ENCODE measurements at places on chromosomes 6 and 20.

- no peak for DNase-seq
Measured at GRCh38 chr6:96814625-96815024, 22.7 kb downstream of the GPR63 start.

GRCh38 chr20:38272961-38273360, 12.4 kb upstream of the KIAA1755 start:
- no peak for DNase-seq

GRCh38 chr20:17935186-17935585, 33.4 kb downstream of the SNX5 start:
- no peak for DNase-seq

DNA sequence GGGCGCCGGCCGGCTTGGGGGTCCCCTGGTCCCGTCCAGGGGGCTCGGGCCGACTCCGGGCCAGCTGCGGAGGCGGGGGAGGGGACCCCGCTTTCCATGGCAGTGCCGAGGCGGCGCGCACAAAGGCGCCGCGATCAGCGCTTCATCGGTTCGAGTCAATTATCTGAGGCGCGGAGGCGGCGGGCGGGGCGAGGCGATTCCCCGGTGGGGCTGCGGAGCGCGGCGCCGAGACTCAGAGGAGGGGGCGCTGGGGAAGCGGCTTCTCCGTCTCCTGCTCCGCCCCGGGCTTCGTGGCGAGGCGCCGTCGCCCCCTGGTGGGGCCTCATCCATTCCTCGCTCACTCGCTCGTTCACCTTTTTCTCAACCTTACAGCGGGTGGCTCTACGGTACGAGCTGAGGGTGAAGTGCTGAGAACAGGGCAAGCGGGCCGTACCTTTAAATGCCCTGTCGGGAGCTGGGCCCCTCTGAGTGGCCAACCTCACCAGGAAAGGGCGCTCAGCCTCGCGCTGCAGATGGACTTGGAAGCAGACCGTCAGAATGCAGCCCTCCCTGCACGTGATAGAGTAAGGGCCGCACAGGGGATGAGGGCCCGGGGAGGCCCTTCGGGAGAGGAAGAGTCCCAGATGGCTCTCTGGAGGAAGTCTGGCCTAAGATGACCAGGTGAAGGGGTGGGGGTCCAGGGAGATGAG, 39.9 kb downstream of the SLC52A3 start:
- peak; percentile 87 for DNase-seq

DNA sequence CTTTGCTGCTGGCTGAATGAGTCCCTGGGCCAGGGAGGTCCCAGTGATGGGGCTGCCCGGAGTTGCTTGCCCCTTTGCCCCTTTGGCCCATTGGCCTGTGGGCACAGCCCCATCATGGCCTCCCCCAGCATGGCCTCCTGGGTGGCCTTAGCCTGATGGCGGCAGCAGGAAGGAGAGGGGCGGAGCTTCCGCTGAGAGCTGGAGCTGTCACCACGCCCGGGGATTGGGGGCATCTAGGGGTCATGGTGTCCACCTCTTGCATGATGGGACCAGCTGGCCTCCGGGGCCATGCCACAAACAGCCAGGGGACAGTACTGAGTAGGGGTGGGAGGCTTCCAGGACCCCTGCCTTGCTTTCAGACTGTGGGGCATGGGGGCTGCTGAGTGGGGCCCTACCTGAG, 31.5 kb upstream of the GATA5 start:
- DNase-seq: no peak

GRCh38 chr6:160952633-160953281, 38.8 kb upstream of the MAP3K4 start:
- no peak for DNase-seq

DNA sequence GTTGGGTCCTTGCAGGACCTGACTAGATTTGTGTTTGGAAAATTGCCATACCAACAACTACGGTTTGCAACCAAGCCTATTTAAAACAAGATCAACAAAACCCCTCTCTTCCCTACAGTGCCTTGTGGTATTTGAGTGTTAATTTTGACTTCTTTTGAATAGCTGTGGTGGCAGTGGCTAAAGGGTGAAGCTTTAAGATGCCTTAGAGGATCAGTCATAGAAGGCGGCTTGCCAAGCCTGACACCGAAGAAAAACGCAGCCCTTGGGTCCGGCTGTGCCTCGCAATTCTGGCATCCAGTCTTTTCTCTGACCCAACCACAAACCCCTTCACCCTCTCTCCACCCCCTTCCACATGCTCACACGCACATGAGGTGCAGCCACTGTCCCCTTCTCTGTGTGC, 32.6 kb downstream of the BMP6 start:
- no peak for DNase-seq

GRCh38 chr20:47360297-47361056, 4.0 kb upstream of the ZMYND8 start:
- peak; percentile 83 for DNase-seq

DNA sequence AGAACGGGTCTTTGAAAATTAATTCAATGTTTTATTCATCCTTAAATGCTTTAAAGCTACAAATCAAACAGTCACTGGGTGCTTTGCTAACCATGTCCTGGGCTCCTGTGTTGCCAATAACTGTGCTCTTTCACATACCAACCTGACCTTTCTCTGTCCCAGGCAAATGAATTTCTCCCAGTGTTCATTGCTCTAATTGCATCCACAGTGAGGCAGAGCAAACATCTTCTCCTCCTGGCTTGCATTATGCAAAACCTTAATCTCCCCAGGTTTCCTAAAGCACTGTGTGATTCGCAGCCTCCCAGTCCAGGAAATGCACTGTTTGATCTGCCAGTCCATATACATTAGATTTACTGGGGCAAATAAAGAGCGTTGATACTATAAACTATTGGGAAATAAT, 219.0 kb downstream of the PREX1 start:
- DNase-seq: no peak

DNA sequence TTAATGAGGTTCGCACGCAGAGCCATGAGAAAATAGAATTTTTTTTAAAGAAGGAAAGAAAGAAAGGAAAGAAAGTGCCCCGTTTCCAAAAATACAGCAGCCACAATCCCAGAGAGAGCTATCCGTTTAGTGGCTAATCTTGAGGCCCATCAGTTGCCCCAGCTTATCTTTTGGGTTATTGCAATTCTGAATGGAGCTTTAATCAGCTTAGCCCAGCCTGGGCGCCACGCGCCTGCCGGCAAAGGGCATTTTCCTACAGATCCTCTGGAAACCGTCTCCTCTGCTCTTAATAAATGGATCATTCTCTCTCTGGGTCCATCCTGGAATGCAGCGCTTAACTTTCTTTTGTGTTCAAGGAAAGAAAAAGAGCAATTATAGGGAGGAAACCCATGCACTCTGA, 413.3 kb downstream of the MAFB start:
- DNase-seq: peak; percentile 78

GRCh38 chr20:11686820-11687543, 230.7 kb upstream of the BTBD3 start:
- peak; percentile 50 for DNase-seq

DNA sequence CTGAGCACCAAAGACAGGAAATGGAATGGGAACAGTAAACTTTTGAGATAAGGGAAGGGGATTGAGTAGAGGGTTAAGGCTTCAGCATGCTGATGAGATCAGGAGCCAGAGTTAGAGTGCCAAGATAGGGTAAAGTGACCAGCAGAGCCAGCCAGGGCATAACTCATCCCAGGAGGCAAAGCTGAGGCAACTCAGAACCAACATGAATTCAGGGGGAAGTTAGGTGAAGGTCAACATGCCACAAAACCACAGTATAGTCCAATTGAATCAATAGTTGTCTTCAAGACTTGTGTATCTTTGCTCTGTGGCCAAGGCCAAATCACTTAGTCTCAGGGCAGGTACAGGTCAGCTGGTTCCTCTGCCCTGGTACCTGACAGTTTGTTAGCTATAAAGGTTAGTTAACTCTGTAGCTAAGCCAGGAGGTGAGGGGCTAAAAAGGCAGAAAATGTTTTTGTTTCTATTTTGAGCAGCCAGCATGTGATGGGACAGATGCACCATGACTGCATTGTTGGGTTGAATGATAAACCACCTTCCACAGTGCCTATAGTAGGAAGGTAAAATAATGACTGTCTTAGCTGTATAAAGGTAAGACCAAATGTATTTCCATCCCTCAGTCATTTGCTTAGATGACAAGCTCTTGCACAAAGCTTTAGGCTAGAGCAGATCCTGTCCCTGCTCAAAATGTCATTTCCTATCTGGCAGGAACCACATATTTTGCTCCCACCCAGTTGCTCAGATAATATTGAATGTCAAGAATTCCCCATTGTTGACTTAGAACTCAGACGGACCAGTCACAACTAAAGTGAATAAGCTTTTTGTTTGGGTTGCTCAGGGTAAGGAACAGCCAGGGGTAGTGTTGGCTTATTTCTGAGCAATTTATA, 15.8 kb downstream of the RNF8 start:
- DNase-seq: no peak

DNA sequence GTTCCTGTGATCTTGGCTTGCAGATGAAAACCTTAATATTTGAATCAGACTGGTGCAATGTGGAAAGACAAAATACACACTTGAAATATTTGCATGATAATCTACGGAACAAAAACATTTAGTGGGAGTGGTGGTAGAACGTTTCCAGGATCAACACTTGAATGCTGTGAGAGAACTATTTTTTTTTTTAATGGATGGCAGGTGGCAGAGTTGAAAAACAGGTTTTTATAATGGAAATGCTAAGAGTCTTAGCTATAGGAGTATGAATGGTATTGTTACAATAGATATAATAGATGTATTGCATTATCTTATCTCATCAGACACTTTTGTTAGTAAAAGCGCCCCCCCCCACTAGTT, 49.2 kb downstream of the CDKAL1 start:
- no peak for DNase-seq

GRCh38 chr6:168533414-168533813, 92.4 kb downstream of the SMOC2 start:
- no peak for DNase-seq

- no peak for DNase-seq
Measured at GRCh38 chr20:10318291-10319024, 99.8 kb downstream of the SNAP25 start.

DNA sequence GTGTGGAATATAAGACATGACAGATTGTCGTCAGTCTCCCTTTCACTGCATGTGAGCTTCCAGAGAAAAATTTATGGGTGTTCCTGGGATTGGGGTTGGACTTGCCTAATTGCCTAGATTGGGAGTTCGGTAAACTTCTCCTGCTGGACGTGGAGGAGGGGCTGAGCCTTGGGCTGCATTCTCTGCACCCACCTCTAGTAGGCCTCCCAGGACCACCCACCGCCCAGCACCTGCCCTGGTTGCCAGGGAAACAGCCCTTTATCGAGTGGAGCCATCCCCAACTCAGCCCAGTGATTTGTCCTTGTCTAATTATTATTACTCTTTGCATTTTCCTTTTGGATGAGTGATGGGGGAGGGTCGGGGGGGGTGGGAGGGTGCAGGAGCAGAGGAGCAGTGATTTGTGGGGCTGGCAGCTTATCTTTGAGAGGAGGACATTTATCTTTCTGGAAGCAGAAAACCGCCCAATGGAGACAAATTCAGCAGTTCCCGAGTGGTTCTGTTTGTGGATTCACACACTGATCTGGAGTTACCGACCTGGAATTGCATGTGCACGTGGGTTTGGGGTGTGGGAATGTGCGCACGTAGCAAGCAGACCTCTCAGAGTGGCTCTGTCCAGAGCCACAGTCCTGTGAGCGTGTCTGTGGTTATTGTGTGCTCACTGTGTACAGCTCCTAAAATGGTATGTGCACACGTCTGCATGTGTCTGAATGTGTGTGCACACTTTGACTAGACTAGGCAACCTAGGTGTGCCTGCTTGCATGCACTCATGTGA, 104.5 kb downstream of the DHX35 start:
- peak; percentile 85 for DNase-seq

DNA sequence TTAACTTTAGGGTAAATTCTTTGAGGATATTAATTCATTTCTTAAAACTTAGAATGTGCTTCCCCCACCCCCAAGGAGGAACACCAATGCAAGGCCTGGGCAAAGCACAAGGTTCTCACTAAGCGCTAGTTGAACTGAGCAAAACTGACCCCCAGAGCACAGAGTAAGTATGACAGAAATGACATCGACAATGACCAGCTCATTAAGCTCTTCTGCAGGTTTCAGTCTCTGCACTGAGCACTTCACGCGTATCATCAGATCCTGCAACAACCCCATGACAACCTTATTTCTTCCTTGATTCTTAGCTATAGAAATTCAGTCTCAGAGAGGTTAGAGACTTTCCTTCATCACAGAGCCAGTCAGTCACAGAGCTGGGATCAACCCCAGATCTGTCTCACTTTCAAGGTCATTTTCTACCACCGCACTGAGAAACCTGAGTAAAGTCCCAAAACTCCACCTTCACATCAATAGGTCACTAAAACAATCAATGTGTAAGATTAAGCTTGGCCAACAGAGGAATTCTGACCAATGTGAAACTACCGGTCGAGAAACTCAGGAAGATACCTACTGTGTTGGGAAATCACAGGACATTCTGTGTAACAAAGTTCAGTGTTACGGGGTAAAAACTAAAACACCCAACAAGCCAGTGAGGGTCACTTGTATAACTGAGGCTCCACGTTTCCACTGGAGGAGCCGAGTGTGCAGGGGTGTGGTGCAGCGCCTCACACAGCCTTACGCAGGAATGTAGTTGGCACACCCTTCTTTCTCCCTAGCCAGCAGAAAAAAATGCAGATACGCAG, 129.0 kb upstream of the FOXQ1 start:
- DNase-seq: no peak

GRCh38 chr6:27101824-27102223, 145.7 kb upstream of the PRSS16 start:
- DNase-seq: no peak

- no peak for DNase-seq
Measured at GRCh38 chr6:157768863-157769551, 54.0 kb upstream of the SNX9 start.

- DNase-seq: peak; percentile 41
Measured at GRCh38 chr6:170402318-170403040, 95.9 kb downstream of the FAM120B start.

DNA sequence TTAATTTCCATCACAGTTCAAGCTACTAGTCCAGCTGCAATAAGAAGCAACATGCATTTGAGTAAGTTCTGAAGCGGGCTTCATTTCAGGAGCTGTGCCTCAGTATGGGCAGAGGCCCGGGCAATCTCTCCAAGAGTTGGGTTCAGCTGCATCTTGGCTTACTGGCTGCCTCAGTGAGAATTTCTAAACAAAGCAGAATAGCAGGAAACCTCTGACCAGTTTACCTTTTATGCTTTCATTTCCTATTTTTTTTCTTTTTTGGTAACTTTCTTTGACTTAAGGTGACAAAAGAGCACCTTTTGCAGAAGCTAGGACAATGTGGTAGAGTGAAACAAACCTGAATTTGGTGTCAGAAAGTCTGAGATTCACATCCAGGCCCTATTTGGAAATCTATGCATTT, 51.0 kb upstream of the FBXO30 start:
- no peak for DNase-seq

GRCh38 chr20:44057698-44058675, 129.0 kb downstream of the JPH2 start:
- peak; percentile 41 for DNase-seq

GRCh38 chr20:24046888-24047287, 58.3 kb upstream of the GGTLC1 start:
- DNase-seq: no peak

DNA sequence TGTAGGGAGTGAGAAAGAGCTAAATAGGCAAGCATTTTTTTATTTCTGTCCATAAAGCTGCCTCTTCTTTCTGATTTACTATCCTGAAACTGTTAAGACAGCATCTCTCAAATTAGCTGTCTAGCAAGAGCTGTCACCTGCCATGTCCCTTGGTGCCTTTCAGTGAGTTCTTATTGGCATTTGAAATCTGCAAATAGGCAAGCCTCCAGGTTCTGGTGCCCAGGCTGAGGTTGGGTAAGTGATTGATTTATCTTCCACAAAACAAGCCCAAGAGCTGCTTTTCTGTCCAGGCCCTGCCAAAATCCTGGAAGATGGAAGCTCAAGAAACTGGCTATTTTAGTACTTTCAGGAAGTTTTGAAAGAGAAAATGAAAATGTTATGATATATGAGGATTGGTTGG, 22.4 kb downstream of the MANEA start:
- no peak for DNase-seq

GRCh38 chr6:10554826-10555225, 33.7 kb downstream of the GCNT2 start:
- DNase-seq: no peak
